ENCODE measurements at places on chromosomes 1 and 21.

DNA sequence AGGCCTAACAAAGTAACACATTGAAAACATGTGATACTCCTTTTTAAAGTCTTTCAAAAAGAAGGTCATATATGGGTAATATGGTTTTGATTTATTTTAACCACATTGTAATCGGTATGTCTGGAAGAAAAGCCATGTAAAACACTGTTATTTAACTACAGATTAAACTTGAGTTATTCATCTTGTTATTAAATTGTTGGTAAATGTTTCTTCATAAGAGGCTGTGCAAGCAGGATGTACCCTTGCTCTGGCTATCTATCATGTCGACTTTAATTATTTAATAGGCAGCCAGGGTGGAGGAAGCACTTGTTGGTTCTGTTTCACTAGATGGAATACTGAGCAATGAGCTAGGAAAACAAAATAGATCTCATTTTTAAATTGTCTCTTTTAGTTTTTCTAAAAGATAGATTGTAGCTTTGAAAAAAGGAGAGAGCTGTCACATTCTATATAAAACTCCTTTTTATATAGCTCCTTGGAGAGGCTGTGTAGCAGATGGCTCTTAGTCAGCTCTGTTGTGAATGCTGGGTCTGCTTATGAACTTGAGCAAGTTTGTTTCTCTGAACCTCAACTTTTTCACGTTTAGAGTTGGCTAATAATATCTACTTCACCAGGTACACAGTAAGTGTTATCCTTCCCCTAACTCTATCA lies 39.5 kb downstream of the LRRC8B start:
- DNase-seq: no peak

DNA sequence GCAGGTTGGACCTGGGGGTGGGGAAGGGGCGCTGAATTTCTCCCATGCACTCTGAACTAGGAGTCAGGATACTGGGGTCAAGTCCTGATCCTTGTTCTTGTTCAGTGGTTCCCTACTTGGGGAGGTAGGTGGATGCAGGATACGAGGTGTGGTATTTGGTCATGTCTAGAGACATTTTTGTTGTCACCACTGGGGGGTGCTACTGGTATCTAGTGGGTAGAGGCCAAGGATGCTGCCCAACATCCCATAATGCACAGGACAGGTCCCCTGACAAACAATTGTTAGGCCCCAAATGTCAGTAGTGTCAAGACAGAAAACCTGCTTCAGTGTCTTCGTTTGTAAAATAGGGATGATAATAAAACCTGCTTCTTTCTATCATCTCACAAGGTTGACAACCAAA lies 259.0 kb upstream of the FOXD3 start:
- no peak for DNase-seq

DNA sequence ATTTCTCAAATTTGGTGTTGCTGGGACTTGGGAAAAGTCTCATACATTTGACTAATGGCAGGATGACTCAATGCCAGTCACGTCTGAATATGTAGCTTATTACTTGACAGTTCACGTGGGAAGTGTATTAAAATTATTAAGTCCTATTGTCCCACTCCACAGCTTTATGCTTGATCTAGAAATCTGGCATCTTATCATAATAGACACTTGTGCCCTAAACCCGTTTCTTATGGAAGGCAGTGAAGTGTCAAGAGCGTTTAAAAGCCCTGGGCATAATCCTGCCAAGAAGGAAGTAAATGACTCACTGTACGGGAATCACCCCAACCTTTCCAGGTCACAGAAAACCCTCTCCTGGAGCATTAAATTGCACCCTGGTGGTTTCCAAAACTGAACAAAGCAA lies 207.4 kb downstream of the APP start:
- DNase-seq: peak; percentile 92

DNA sequence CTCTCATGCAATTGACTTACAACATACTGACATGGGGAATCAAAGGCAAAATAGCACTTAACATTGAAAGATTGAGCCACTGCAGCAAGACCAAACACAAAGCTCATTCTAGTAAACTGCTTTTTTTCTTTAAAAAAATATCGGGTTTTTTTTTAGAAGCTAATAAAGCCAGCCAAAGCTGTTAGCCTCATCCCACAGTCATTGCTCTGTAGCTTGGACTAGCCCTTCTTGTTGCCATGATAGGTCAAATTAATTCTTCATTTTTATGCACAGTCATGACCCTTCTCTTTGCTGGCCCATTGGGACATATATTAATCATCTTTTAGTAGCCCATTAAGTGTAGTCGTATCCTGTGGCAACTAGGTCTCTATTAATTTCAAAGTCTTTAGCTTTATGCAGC lies 231.3 kb downstream of the ADGRL2 start:
- no peak for DNase-seq

GRCh38 chr21:44908908-44909307 lies 11.8 kb downstream of the ITGB2 start:
- no peak for DNase-seq

DNA sequence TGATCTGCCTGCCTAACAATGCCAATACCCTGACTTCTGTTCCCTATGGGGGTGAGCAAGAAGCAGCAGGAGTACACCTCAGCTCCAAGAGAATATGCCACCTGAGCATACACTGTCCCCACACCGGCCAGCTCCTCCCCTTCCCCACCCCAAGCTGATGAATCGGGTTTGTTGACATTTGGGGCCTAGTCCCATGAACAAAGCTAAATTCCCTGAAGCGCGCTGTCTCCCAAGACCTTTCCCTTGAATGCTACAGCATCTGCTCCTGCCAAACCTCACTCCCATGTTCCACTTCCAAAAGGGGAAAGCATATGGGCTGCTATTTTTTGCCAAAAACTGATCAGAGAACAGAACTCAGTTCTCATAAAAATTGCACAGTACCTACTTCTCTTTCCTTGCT lies 220.4 kb upstream of the CAMK1G start:
- DNase-seq: no peak

GRCh38 chr1:28877132-28877781 lies 37.1 kb upstream of the EPB41 start:
- DNase-seq: peak; percentile 71

GRCh38 chr1:147337040-147337630 lies 94.7 kb downstream of the CHD1L start:
- no peak for DNase-seq

DNA sequence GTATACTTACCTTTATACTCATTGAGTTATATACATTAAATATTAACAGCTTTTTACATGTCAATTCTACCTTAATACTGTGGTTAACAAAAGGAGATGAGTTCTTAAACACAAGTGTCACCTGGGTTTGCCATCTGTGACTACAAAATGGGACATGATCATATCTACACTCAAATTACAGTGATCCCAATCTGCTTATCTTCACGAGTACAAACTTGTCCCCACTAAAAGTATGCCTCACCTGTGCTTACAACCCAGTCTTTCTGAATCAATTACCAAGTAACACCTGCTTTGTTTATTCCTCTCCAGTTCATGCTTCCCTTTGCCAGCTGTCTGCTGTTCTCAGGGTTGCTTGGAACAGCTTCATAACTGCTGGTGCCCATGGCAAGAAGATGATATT lies 8.8 kb downstream of the CD1E start:
- DNase-seq: no peak

- peak; percentile 74 for DNase-seq
Observed at GRCh38 chr1:157090196-157090647, 9.4 kb downstream of the ETV3L start.

GRCh38 chr1:76725864-76726619 lies 141.2 kb upstream of the ST6GALNAC5 start:
- DNase-seq: no peak

DNA sequence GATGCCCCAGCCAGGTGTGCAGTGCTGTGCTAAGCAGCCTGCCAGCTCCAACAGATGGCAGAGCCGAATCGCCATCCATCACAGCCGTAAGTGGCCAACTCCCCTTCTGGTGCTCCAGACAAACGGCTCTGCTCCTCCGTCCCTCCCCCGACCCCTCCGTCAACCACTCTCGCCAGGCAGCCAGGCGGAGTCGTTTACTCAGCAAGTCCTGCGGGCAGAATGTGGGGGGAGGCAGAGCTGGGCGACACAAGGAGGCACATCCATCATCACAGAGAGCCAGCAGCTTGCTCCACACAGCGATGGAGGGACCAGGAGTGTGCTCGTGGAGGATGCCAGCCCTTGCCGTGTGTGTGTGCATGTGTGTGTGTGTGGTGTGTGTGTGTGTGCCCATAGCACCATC lies 206.6 kb upstream of the GRIK3 start:
- no peak for DNase-seq

DNA sequence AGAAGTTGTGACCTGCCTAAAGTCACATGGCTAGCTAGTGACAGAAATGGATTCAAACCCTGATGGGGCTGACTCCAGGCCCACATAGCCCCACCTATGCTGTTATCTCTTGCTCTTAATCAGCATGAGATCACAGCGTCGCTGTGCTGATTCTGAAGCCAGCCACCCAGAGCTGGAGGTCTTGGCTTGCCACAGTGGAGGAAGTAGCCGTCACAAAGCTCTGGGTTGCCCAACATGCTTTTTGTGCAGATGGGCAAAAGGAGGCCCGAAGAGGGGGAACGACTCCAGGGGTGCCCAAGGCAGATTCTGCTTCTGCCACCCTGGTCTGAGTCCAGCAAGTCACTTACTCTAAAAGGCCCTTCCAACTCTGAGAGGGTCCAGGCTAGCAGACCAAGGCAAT lies 14.7 kb upstream of the MFSD2A start:
- no peak for DNase-seq

DNA sequence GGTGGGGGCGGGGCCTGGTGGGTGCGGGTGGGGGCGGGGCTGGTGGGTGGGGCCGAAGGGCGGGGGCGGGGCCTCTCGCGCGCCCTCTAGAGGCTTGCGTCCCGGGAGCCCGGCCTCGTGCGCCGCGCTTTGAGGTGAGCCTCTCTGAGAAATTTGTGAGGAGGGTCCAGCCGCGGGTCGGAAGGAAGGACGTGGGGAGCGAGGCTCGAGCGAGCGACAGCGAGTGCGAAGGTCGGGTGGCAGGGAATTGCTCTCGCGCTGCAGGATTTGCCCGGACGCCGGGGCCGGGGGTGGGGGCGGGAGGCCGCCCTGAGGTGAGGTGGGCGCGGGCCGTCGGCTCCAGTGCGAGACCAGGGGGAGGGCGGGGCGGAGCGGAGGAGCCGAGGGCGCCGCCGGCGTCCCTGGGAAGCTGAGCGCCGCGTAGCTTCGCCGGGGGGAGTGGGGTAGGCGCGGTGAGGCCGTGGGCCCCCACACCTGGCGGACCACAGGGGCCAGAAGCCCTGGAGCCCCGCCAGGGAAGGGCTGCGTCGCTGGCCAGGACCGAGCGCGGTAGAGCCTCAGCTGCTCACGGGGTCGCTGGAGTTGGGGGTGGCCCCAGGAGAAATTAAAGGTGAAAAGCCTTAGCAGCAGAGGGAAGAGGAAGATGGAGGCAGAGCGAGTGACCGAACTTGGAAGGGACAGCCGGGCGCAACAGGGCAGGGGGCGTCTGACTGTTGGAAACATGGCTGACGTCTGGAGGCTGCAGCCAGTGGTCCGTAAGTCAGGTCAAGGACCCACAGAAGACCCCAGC lies 754 bp upstream of the LSS start:
- no peak for DNase-seq

DNA sequence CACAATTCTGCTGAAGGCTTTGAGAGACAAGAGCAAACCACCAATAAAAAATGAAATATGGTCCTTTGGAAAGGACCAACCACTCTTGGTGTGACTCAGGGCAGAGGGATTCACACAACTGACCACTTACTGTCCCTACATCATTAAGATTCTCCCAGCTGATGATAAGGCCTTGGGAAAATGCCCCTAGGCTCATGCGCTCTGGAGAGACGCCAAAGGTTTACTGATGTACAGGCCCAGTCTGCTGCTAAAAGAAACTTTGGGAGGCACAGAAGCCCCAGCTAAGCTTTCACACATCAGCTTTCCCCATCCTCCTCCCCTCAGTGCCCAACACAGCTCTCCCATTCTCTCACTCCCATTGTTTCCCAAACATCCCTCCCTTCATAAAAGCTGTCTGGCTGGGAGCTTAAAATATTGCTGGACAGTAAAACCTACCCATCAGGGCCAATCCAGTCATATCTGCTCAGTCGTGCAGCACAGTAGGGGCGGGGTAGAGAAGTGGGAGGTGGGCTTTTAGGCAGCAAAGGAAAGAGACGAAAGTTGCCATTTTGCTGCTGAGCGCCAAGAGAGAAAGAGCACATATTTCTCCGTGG lies at the start of gene GJA8:
TSS of gene GJA8 (plus strand) at position 543 of the 593 bp plus-strand sequence. CDS start 5,161 bp downstream, outside the sequence.
- peak; percentile 71 for DNase-seq

DNA sequence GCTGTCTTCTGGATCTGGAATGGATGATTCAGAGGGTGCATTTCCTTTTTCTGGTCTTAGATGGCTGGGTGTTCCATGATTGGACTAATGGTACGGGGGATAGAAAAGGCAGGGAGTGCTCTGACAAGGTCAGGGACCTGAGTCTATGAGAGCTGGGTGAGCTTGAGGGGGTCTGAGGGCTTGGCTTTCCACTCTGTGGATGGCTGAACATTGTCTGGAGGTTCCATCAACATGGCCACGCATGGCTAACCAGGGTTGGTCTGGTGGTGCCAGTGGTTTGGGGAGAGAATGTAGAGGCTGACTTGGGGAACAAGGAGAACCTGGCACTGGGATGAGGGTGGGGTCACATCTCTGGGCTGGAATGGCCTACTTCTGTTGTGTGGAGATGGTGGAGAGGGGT lies 41.5 kb upstream of the TSPAN2 start:
- no peak for DNase-seq

DNA sequence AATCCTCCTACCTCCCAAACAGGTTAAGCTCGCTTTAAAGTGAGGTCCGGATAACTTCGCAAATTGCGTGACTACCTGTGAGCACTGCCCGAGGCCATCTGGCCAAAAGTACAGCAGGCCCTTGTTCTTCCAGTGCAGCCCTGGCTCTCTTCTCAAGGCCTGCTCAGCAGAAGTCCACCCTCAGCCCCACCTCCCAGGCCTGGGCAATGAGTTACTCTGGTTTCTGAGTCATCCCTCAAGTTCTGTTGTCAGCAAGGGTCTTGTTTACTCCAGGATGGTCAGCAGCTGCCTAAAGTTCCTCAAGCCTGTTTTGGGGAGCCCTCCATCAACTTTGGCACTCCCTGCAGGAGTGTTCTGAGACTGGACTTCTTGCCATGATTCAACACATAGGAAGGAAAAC lies 101.7 kb downstream of the BCAR3 start:
- DNase-seq: peak; percentile 84

DNA sequence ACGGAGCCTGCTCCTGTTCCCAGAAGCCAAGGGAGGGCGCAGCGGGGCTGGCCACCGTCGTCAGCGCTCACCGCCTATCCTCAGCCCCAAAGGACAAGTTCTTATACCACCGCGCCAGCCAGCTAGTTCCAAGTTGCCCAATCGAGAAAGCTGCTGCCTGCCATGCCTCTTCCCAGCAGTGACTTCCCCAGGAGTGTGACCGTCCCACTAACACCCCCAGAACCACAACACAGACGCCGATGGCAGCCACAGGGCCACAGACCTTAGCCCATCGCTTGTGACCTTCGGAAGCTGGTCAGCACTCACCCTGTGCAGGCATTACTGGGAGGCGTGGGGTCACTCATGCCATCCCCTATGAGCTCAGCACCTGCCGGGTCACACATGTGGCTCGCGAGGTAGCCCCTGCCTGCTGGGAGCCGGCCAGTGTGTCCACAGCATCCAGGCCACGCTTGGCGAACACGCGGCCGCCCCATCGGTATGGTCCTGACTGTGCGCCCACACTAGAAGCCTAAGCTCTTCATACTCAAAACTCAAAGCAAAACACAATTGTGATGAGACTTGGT lies 20.1 kb downstream of the NADK start:
- DNase-seq: no peak

- no peak for DNase-seq
Observed at GRCh38 chr1:59199719-59200376, 97.0 kb upstream of the FGGY start.

GRCh38 chr21:42644223-42645208 lies 8.9 kb upstream of the PDE9A start:
- DNase-seq: peak; percentile 28

- no peak for DNase-seq
Observed at GRCh38 chr1:92910081-92910480, 51.2 kb downstream of the DIPK1A start.

- peak; percentile 72 for DNase-seq
Observed at GRCh38 chr1:32413507-32414185, 19.4 kb upstream of the BSDC1 start.
